ENCODE measurements at places on chromosomes 13 and 19. TPM values are rescaled to one million over a fixed set of nuclear protein-coding genes. Genes with fewer than 3 reads are reported as not detected.
A peak's percentile ranks its signal among the peaks of the same experiment; 100 is the strongest.

GRCh38 chr13:30033681-30034457 lies 183.5 kb upstream of the UBL3 start:
- no peak for DNase-seq

GRCh38 chr13:103557878-103558277 lies 491.7 kb upstream of the SLC10A2 start:
- no peak for DNase-seq

- no peak for DNase-seq
Observed at GRCh38 chr19:43983544-43983911, 460 bp upstream of the ZNF155 start.

GRCh38 chr13:104408733-104409132 lies 1342.5 kb upstream of the SLC10A2 start:
- DNase-seq: no peak

DNA sequence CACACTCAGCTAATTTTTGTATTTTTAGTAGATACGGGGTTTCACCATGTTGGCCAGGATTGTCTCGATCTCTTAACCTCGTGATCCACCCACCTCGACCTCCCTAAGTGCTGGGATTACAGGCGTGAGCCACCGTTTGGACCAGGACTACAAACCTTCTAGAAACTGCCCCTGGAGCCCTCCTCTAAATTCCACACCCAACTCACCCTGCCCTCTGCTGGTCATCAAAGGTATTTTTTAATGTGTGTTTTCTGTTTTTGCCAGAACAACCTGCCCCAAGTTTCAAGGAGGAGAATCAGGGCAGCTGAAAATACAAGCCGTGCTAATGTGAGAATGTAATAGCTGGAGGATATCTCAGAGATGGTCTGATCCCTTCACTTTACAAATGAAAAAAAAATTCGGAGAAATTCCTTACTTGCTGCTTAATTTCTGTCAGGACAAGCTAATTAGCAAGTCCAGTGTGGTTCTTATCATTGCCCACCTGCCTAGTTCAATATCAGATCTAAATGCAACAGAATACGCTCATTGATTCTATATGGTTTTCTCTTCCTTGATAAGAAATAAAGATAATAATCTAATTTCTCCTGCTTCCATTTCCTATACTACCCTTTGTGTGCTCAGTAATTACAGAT lies 4.1 kb downstream of the ATP8A2 start:
- DNase-seq: peak; percentile 7

- no peak for DNase-seq
Observed at GRCh38 chr19:40799558-40800338, 757 bp downstream of the EGLN2 start.

- no peak for DNase-seq
Observed at GRCh38 chr13:75432045-75432444, 49.9 kb downstream of the TBC1D4 start.

DNA sequence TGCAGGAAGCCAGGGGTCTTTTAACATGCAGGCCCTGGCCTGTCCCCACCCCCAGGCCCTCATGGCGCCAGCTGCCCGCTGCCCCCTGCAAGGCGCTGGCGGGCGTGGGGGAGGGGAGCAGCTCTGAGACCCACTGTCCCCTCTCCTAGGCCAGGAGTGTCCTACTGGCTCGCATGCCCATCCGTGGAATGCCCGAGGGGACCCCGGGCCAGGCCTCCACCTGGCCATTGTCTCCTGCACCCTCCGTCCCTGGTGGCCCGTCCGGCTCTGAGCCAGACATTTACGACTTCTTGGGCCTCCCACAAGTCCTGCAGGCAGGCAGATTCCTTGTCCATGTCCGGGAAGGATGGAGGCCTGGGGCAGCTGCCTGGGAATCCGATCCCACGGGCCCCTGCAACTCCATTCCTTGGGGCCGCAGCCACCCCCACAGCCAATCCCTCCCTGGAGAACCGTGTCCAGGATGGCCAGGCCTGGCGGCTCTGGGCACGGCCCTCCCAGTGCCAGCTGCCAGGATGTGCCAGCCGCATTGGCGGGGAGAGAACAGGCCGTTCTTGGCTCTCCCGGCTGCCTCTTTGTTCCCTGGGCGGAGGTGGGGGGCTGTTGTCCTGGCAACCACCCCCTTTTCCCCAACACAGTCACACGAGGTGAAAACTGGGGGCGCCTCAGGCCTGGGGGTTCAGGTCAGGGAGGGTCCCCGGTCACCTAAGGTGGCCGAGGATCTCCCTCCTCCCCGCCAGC lies 10.5 kb upstream of the PLIN3 start:
- peak; percentile 76 for DNase-seq

- peak; percentile 93 for DNase-seq
Observed at GRCh38 chr19:49142866-49143335, 12.3 kb downstream of the HRC start.

DNA sequence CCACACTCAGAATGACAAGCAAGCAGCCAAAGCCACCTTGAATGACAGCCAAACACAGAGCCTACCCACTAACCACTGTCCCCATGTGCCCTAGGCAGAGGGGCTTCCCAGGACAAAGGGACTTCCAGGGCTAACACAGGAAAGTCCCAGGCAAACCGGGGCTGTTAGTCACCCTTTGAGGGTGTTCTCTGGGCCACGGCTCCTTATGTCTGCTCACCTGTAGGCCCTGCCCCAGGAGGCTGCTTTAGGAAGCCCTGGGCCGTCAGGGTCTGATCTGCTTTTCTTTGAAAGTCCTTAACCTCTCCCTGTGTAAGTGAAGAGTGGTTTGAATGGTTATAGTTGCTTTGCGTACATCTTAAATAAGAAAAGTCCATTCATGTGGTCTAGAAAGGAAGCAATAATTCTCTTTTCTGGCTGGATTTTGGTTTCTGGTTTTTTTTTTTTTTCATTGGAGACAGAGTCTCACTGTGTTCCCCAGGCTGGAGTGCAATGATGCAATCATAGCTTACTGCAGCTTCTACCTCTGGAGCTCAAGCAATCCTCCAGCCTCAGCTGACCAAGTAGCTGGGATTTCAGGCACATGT lies 161.4 kb downstream of the EFNB2 start:
- no peak for DNase-seq

DNA sequence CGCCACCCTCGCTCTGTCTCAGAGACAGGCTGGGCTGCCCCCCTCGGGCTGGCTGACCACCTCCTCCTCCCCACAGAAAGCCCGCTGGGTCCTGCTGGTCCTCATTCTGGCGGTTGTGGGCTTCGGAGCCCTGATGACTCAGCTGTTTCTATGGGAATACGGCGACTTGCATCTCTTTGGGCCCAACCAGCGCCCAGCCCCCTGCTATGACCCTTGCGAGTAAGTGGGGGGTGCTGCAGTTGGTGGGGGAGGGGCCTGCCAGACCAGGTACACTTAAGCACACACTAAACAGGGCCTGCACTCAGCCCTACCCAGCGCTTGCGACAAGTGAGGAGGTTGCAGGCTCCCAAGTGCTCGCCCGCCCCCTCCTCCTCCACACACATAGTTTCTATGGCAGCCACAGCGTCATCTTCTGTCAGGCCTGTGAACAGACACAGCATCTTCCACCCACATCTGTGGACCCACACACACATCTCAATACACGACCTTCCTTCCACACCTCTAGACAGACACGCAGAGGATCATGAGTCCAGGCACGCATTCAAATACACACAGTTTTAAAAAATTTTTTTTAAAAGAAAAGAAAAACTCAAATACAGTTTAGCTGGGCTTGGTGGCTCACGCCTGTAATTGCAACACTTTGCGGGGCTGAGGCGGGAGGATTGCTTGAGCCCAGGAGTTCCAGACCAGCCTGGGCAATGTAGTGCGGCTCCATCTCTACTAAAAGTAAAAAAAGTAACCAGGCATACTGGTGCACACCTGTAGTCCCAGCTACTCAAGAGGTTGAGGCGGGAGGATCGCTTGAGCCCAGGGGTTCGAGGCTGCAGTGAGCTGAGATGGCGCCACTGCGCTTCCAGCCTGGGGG lies 18.4 kb downstream of the PLD3 start:
- DNase-seq: no peak

- no peak for DNase-seq
Observed at GRCh38 chr19:33713194-33713593, 83.5 kb upstream of the KCTD15 start.

DNA sequence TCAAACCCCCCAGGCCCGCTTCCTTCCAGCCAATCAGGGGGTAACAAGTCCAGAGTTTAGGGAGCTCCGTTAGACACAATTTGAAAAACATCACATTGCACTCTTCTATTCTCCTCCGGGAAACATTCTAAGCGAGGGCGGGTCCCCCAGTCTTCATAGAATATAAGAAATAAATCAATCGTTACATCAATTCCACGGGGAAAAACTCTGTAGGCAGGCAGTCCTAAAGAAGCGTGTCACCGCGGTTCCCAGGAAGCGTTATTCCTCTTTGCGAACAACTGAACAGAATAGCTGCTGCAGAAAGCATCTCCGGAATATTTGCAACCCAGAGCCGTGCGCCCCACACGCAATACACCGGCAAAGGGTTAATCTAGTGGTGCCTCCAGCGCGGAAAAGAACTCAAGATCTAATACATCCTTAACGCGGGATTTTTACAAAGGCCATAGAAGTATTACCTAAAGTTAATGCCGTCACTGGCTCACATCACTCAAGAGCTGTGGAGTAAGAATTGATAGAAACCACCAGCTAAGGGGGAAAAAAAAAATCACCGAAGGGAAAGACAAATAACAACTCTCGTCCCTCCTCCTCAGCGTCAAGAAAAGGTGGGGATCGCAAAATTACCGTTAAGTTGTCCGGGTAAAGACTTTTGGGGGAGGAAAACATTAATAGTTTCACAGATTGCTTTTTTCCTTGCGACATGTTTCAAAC lies 65.1 kb downstream of the KCNRG start:
- peak; percentile 15 for DNase-seq

The FXYD3 gene
- total RNA-seq: 1,352 TPM

The NLRP13 gene
- not detected for total RNA-seq

The ZSCAN4 gene
- total RNA-seq: not detected

The ALDH16A1 gene
- 24.3 TPM for total RNA-seq

The PSG2 gene
- not detected for total RNA-seq

The LRRC4B gene
- total RNA-seq: 5.6 TPM

The ZNF177 gene
- 7.1 TPM for total RNA-seq

The SLC10A2 gene
- not detected for total RNA-seq

The ZNF805 gene
- total RNA-seq: 21.1 TPM

The IFNL1 gene
- total RNA-seq: not detected

The UBE2M gene
- 27.7 TPM for total RNA-seq

The ZFP14 gene
- 5.2 TPM for total RNA-seq

The USF2 gene
- 107 TPM for total RNA-seq

The PINLYP gene
- total RNA-seq: 4.8 TPM

The GPR42 gene
- not detected for total RNA-seq
